Right atrium auricular region (tissue), 2 donors: ENCODE measurements at places on chromosomes 1 and 21. TPM values are rescaled to one million over a fixed set of nuclear protein-coding genes. Genes with fewer than 3 reads are reported as not detected.
A peak's percentile ranks its signal among the peaks of the same experiment; 100 is the strongest.

- no peak for DNase-seq
These were observed 70.8 kb upstream of the KCND3 start for GRCh38 chr1:112060261-112060660.

- DNase-seq: no peak
These were observed 144.0 kb upstream of the ADGRL4 start for GRCh38 chr1:79150576-79150975.

DNA sequence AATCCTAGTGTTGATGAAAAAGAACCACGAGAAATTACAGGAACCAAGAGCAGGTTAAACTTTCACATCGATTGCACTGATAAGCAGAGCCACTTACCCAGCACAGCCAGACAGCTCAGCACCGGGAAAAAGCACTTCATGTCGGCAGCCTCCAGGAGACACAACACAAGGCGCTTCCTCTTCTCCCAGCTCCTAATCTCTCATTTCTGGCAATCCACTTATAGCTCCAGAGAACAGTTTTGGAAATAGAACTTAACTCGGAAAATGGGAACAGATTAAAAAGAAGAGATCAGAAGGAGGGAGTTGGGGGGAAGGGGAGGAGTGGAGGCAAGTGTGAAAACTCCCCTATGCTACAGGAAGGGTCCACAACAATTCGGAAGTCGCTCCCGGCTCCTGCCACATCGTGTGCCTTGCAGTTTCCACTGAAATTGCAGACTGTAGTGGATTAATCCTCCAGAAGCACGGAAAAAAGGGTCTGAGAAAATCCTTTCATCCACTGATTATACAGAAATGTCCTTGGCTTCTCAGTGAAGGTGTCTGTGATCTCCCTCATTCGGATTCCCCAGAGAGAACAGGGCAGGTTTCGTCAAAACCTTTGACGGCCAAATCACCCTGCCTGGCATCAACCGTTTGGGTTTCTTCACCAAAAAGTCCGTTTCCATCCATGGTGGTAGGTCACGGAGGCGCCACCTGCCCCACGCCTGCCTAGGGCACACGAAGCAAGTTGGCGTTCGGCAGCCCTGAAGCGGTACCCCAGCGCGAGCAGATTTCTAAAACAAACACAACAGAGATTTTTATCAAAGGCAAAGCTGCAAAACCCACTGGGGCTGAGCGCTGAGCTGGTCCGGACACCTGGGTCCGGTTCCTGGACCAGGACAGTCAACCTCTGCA, 1.1 kb downstream of the IGSF3 start:
- no peak for DNase-seq

DNA sequence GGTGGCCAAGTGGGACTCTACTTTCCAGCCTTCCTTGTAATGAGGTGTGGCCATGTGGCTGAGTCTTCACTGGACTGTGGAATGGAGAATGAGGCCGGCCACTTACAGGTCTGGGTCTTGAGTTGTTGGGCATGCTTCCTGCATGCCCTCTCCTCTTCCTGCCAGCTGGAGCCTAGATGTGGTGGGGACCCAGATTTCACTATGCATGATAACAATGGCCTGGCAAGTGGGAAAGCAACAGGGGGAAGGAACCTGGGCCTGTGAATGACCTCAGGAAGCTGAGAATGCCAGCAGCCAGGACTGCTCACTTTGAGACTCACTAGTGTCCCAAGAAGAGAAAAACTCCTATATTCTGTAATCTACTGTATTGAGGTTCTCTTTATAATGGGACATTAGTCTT, 8.5 kb upstream of the SLC26A9 start:
- no peak for DNase-seq

Gene FCRL1
- 1.5 TPM for total RNA-seq

DNA sequence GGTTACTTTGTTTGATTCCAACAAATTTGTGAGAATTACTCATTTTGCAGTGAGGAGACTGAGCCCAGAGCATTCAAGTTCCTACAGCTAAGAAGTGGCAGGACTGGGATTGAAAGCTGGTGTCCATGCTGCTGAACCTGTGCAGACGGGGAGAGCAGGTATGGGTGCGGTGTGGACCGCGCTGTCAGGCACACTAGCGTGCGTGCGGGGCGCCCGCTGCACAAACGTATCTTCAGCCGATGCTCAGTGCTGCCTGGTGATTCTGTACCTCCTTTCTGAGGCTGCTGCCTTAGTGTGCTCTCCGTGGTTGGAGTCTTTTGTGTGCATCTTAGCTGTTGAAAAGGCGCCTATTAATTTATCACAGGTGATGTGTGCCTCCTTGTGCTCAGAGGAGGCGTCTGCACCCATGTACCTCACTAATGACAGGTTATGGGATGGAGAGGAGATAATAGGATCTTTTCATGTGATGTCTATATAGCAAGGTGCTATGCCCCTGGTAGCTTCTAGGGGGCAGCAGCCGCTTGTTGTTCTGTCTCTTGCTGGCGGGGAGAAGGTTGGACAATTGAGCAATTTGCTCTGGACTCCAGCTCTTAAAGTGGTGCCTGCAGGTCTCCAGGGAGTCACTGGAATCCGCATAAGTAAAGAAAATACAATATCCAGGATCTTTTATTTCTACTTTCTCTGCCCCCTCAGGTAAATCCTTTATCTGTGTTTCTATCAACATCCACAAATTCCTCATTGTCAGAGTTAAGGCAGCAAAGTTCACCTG, 32.5 kb downstream of the PEX14 start:
- peak; percentile 68 for DNase-seq

DNA sequence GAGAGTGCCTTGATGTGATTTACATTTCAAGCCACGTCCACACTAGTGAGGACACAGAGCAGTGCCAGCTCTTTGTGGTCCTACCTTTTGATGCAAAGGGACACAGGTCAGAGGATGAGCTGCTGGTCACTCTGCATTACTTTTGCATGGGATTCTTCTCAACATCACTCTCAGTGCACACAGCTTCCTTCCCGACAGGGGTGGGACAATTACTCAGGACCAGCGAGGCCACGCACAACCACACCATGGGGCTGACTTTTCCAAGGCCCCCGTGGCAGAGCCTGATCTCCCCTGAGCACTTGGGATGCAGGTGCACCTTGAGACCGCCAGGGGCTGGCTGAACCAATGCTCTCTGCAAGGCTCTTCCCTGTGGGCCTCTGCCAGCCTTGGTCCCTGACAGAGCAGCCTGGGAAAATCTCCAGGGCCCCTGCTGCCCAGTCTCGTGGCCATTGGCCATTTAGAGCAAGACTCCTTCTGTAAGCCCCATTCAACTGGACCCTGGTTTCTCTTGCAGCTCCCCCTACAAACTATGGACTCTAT, 13.2 kb upstream of the PRAMEF12 start:
- DNase-seq: no peak

DNA sequence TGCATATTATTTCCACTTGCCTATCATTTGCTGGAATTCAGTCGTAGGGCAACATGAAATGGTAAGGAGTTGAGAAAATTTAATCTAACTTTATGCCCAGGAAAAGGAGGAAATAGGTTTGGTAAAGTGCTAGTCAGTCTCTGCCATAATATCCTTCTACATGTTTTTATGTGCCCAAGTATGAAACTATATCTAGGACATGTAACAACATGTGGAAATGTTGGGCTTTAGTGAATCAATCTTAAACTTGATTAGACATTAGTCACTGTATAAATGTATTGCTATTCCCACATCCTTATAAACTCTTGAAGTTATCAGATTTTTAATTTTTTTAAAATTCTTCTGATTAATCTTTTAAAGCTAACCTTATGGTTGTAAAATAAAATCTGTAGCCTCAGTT, 204.7 kb upstream of the ZRANB2 start:
- DNase-seq: no peak

GRCh38 chr1:99855914-99856450, 5.8 kb downstream of the AGL start:
- no peak for DNase-seq

Gene CYP2J2
- total RNA-seq: 243 TPM

GRCh38 chr1:94660994-94661393, 119.4 kb upstream of the F3 start:
- no peak for DNase-seq

Gene COL16A1
- 34.4 TPM for total RNA-seq

GRCh38 chr21:45643021-45643980, at the start of gene PCBP3:
Gene PCBP3, plus strand, starts transcription at chr21:45643725. Its CDS starts 206,361 bp downstream, at chr21:45850086.
- peak; percentile 94 for DNase-seq

GRCh38 chr1:214840356-214840755, 237.4 kb downstream of the CENPF start:
- no peak for DNase-seq

DNA sequence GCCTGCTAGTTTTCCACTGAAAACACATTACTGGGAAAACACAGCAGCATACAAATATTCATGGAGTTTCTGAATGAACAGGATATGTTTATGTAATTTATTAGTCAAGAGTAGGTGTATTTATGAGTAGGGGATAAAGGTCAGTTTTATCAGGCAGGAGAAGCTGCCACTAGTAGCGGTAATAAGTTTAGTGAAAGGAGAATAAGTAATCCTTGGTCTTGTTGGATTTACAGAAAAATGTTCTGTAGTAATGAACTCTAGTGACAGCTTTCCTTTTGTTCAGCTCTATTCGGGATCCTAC, 1.2 kb downstream of the MAST2 start:
- no peak for DNase-seq

Gene FALEC
- not detected for total RNA-seq

DNA sequence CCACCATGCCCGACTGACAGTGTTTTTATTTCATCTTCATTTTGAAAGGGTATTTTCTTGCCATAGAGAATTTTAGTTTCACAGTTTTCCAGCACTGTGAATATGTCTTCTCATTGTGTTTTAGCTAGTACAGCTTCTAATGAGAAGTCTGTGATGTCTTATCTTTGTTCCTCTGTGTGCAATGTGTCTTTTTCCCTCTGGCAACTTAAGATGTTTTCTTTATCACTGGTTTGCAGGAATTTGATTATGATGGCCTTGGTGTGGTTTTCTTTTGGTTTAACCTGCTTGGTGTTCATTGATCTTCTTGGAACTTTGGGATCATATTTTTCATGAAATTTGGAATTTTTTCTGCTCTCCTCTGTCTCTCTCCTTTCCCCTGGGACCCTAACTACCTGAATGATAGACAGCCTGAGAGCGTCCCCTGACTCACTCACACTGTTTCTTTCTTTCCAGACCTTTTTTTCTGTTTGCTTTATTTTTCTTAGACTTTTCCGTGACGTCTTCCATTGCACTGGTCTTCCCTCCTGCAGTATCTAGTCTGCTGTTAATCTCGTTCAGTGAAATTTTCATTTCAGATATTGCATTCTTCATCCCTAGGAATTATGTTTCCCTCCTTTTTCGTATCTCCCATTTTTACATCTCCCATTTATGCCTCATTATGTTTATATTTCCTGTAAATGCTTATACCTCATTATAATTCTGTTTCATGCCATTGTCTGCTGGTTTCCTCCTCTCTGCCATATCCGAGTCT, 48.5 kb downstream of the PDE9A start:
- DNase-seq: no peak

Gene ROR1
- 12.9 TPM for total RNA-seq

- no peak for DNase-seq
These were observed 15.8 kb downstream of the UBE4B start for GRCh38 chr1:10048601-10049000.

Gene LCE3E
- total RNA-seq: not detected

Gene PAPPA2
- 1.2 TPM for total RNA-seq

DNA sequence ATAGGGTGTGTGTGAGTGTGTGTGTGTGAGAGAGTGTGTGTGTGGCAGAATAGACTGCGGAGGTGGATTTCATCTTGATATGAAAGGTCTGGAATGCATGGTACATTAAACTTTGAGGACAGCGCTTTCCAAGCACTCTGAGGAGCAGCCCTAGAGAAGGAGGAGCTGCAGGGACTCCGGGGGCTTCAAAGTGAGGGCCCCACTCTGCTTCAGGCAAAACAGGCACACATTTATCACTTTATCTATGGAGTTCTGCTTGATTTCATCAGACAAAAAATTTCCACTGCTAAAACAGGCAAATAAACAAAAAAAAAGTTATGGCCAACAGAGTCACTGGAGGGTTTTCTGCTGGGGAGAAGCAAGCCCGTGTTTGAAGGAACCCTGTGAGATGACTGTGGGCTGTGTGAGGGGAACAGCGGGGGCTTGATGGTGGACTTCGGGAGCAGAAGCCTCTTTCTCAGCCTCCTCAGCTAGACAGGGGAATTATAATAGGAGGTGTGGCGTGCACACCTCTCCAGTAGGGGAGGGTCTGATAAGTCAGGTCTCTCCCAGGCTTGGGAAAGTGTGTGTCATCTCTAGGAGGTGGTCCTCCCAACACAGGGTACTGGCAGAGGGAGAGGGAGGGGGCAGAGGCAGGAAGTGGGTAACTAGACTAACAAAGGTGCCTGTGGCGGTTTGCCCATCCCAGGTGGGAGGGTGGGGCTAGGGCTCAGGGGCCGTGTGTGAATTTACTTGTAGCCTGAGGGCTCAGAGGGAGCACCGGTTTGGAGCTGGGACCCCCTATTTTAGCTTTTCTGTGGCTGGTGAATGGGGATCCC, 18.3 kb upstream of the HDAC1 start:
- no peak for DNase-seq

Gene GPX7
- total RNA-seq: 17.6 TPM

Gene FAM229A
- total RNA-seq: 7.5 TPM

- DNase-seq: no peak
These were observed 84.3 kb upstream of the RHOU start for GRCh38 chr1:228650946-228651345.
